Posterior cingulate gyrus (tissue), 11 donors: ENCODE measurements at places on chromosomes 2 and 18.

DNA sequence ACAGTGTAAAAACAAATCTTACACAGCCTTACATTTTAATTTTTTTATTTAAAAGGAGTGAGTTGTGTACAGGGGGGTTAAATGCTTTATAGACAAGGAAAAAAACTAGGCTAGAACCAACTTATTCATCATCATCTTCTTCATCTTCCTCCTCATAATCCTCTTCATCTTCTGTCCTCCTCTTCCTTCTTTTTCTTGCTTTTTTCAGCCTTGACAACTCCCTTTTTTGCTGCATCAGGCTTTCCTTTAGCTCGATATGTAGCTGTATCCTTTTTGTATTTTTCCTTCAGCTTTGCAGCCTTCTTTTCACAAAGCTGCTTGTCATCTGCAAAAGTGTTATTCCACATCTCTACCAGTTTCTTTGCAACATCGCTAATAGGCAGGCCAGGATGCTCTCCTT, 113.6 kb upstream of the SP5 start:
- no peak for DNase-seq

DNA sequence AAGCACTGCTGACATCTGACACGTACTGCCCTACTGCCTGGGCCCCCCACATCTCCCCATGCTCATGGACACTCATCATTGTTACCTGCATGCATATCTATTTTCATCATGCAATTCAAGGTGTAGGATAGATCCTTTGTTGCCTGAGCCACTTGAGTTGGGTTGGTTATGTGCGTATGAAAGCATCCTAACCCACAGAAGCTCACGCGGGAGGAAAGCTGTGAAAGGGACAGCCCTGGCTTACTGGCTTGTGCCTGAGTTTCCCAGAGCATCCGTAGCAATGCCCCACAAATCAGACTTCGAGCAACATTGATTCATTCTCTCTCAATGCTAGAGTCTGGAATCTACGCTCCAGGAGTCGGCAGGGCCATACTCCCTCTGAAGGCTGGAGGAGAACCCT, 285.5 kb downstream of the PHLPP1 start:
- no peak for DNase-seq

DNA sequence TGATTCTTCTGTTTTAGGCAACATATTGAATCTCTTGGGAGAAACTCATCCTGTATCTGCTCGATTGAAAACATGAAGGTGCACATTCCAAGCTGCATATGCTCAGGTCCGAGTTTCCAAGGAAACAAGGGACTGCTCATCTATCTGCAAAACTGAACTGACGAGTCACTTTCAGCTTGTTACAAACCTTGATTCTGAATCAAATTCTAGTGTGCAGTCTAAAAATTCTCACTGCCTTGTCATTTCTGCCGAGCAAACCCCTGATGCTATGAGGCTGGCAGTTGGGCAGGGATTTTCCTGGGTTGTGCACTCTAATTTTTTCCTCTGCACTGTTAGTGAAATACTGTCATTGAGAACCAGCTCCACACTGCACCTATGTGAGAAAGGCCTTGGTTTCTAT, 101.3 kb upstream of the ETAA1 start:
- DNase-seq = no peak

DNA sequence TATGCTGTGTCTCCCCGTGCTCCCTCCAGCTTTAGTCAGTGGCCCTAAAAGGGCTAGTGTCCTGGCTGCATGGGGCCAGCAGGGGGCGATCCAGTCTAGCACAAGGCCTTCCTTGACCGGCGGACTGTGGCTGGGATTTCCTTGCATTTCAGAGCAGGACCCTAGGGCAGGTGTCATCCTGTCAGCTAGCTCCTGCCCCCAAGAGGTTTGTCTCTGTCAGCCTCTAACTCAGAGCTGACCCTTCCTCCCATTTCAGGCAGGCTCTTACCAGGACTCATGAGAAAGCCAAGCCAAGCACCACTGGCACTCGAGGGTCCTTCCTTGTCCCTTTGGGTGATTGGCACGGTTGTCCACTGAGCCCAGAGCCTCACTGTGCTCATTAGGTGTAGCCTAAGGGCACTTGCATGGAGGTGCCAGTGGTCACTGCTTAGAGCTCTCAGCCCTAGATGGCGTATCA, 140.3 kb downstream of the RPIA start:
- peak; percentile 31 for DNase-seq

DNA sequence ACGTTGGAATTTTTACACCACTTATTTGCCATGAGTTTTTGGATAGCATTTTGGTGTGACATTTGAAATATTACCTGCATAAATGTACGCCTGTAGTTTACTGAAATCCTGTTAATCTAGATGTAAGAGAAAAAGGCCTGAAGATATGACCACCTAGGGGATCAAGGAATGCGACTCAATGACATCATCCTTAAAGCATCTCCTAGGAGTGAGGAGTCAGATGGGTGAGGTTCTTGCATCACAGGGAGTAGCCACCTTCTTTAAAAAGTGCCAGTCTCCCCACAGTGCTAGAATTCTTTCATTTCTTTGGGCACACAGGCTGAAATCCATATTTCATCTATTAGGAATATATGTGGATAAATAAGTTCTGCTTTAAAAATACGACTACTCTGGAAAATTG, 34.5 kb downstream of the ADCYAP1 start:
- DNase-seq = no peak

- no peak for DNase-seq
These were observed 90.6 kb downstream of the VRK2 start for GRCh38 chr2:58137221-58137620.

GRCh38 chr2:66572391-66572790, 137.5 kb downstream of the MEIS1 start:
- DNase-seq = no peak

DNA sequence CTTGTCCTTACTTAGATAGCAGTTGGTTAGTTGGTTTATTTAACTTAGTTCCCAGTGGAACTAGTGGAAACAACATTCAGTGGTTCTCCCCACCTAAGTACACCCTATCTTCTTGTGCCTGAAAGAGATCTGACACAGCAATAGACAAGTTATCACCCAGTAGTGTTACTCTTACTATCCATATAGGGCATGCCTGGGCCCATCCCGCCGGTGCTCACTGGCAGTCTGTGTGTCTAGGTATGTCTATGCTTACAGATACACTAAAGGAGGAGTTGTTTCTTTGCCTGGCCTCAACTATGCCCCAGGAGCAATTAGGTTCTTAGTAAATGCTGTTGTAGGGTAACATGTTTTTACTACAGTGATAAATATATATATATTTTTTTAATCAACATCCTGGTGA, 12.0 kb upstream of the NRP2 start:
- DNase-seq = no peak

GRCh38 chr2:46811379-46812310, 104.0 kb downstream of the MCFD2 start:
- DNase-seq = no peak

DNA sequence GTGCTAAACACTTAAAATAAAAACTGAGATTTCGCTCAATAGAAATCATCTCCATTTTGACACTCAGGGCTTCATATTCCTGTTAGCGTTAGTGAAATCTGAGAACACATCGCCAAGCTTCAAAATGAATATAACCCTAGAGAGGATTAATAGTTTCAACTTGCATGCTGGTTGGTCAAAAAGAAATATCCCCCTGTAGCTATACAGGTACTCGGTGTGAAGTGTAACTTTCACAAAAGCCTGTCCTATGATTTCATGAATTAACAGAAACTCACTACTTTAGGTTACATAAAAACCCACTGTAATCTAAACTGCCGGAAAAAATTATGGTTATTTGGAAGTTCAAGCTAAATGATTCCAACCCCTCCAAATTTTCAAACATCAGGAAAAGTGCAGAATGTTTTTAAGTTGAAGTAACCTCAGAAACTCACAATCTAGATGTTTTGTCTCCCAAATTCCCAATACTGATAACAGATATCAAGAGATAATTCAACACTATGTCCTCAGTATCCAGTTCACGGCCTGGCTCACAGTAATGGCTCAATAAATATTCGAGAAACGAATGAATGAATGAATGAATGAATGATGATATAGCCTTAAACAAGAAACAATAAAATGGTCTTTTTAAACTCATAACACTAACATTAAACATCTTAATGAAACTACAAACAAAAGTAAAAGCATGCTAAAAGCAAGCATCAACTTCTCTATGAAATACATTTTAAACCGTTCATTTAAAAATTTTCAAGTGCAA, 2.5 kb downstream of the TLK1 start:
- no peak for DNase-seq

DNA sequence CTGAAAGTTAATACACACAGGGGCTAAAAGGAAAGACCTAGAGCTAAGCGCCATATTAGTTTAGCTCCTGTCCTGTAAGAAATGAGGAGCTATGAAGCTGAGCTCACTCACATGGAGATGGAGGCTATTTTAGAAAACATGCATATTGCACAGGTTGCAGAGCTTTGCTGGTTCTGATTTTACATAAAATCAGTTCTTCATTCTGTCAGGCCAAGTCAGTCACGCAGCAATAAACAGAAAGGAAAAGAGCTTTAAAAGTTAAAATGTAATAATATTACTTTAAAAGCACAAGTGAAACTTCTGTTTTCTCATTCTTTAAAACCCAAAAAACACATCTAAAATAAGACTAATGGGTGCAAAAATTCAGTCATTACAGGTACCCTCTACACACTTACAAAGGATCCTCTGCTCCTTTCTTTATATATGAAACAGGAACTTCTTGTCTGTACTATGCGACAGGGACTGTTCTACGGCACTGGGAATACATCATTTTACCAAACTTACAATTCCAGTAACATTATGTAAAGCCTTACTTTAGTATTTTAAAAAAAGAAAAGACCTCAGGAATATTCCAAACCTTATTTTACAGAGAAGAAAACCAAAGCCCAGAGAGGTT, 113.8 kb downstream of the THADA start:
- no peak for DNase-seq

- no peak for DNase-seq
These were observed 60.3 kb upstream of the ACVR1 start for GRCh38 chr2:157936406-157936805.

DNA sequence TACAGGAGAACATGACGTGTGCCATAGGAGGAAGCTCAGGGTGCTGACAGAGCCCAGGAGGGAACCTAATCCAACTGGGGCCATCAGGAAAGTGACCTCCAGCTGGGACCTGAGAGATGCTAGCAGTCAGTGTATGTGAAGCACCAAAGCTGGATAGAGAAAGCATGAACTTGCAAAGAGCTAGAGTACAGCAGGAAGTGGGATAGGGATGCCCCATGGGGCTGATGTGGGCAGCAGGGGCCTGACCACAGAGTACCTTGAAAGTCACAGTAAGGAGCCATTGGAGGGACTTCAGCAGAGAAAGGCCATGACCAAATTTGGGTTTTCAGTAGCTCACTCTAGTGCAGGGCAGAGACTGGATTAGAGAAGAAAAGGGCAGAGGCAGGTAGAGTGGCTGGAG, 91.6 kb upstream of the TTC39C start:
- no peak for DNase-seq

- DNase-seq = no peak
These were observed 12.8 kb downstream of the RBFA start for GRCh38 chr18:80046961-80047541.

DNA sequence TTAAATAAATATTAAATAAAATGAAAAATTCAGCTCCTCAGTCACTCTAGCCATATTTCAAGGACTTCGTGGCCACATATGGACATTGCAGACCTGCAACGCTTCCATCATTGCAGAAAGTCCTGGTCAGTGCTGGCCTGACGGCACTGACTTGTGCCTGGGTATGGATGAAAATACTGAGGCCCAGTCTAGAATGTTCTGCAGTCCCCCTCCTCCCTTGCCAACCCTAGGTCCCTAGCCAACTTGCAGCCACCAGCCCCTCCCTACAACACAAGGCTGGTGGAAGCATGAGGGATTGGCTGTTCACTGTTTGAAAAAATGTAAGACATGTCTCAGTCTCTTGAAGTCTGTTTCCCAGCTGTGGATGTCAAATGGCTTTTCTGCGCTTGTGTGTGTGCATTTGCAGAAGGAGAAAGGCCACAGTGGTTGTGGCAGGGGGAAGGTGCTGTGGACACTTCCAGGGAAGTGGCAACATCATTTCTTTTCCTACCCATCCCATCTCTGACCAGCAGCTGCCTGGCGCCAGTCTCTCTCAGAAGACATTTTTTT, 9.9 kb downstream of the IGFBP5 start:
- DNase-seq = no peak

GRCh38 chr18:24877066-24877465, 416.6 kb downstream of the HRH4 start:
- no peak for DNase-seq

- no peak for DNase-seq
These were observed 49.1 kb downstream of the FASTKD2 start for GRCh38 chr2:206814498-206814897.

- DNase-seq = no peak
These were observed 8.2 kb downstream of the FAM110C start for GRCh38 chr2:38155-38554.

GRCh38 chr18:32378705-32379104, 92.0 kb downstream of the GAREM1 start:
- no peak for DNase-seq

GRCh38 chr18:62037989-62038778, 145.4 kb upstream of the RNF152 start:
- DNase-seq = no peak

DNA sequence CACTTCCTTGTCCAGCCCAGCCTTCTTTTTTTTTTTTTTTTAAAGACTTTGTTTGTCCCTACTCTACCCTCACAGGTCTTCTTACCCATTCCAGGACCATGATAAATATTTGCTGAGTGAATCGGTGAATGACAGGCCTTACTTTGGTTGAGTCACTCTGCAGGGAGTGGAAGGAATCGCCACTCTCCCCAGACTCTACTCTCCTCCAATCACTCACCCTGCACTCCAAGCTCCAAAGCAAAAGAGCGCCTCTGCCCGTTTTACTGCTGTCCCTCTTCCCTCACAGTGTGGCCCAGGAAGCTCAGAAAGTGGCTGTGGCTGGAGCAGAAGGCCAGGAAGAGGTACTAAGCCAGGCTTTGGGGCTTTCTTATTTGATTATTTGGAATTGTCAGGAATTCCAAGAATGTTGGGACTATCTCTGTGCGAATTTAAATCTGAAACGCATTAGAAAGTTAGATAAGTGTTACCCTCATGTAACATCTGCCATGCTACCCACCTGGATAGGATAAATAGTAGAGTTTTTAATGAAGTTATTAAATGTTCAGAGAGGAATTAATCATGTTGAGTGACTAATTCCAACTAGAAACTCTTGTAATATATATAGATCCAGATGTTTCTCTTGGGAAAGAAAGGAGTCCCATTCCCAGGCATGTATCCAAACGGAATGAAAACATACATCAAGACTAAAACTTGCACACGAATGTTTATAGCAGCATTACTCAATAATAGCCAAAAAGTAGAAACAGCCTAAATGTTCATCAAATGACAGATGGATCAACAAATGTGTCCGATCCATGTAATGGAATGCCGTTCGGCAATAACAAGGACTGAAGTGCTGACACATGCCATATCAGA, 43.0 kb upstream of the CHMP1B start:
- no peak for DNase-seq

GRCh38 chr2:150485871-150486538, 1.5 kb downstream of the RND3 start:
- DNase-seq = peak; percentile 63

GRCh38 chr18:23519734-23520133, 16.4 kb downstream of the RMC1 start:
- DNase-seq = no peak

- peak; percentile 75 for DNase-seq
These were observed 12.3 kb upstream of the ATP9B start for GRCh38 chr18:79056827-79057367.
